Cortex of kidney (tissue), 1 donor: ENCODE measurements at places on chromosomes 6 and 20.

- DNase-seq = no peak
Observed at GRCh38 chr6:36973647-36974046, 12.3 kb downstream of the MTCH1 start.

GRCh38 chr6:130118236-130118635 lies 99.9 kb downstream of the L3MBTL3 start:
- DNase-seq = no peak

DNA sequence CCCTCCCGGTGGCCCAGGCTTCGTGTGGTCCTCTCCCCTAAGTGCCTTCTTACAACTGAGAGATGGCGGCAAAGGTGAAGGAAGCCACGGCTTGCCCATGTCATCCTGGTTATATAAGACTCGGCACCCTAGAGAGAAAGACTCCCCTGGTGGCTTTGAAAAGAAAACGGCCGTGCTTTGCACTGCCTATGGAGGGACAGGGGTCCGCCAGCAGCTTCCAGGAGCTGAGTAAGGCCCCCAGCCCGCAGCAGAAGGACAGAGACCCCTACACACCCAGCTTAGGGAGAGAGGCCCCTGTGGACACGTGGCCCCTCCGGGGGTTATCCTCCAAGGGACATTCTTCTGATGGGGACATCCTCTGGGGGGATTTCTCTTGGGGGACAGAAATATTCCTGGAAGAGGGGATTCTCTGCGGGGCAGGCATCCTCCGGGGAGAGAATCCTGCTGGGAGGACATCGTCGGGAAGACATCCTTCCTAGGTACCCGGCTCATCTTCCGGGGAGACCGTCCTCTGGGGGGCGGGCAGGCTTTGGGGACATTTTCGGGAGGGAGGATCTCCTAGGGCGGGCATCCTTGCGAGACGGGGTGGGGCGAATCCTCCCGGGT lies 511 bp upstream of the OGFR start:
- DNase-seq = no peak

GRCh38 chr6:148793721-148794120 lies 46.9 kb downstream of the UST start:
- no peak for DNase-seq

GRCh38 chr6:113396730-113397129 lies 460.4 kb upstream of the MARCKS start:
- DNase-seq = no peak

GRCh38 chr6:4861564-4861963 lies 85.4 kb downstream of the CDYL start:
- DNase-seq = no peak

GRCh38 chr6:131931063-131931750 lies 20.0 kb downstream of the CCN2 start:
- no peak for DNase-seq

GRCh38 chr6:77451466-77451865 lies 11.8 kb downstream of the HTR1B start:
- no peak for DNase-seq

DNA sequence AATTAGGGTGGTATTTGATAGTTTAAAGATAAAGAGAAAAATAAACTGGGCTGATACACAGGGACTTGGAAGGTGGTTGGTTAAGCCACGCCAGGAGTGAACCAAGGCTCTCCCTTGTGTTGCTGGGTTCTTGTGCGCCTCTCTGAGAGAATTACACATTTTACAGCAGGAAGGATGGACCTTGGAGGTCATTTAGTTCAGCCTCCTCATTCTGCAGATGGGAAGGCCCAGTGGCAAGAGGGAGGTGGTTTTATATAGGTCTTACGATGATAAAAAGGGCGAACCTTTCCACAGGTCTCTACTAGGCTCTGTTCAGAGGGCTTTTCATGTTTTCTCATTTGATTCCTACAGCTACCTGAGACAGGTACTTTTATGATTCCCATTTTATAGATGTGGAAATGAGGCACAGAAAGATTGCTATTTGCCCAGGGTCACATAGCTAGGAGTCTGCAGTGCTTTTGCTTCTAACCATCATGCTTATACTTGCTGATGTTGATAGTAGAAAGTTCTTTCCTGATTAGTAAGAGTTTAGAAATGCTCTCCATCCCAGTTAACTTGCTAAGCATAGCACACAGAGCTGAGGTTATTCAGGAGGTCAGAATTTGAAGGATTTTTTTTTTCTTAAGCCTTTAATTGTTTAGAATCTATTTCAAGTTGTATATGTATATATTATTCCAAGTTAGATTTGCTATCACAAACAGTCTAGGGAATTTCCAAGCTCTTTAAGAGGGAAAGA lies 12.8 kb downstream of the HIVEP1 start:
- no peak for DNase-seq

- DNase-seq = no peak
Observed at GRCh38 chr6:153956808-153957207, 82.2 kb upstream of the OPRM1 start.

- no peak for DNase-seq
Observed at GRCh38 chr6:13715444-13715883, 3.8 kb upstream of the RANBP9 start.

GRCh38 chr20:23657202-23657601 lies 19.4 kb upstream of the CST3 start:
- no peak for DNase-seq

- no peak for DNase-seq
Observed at GRCh38 chr6:113103634-113104361, 753.3 kb upstream of the MARCKS start.

DNA sequence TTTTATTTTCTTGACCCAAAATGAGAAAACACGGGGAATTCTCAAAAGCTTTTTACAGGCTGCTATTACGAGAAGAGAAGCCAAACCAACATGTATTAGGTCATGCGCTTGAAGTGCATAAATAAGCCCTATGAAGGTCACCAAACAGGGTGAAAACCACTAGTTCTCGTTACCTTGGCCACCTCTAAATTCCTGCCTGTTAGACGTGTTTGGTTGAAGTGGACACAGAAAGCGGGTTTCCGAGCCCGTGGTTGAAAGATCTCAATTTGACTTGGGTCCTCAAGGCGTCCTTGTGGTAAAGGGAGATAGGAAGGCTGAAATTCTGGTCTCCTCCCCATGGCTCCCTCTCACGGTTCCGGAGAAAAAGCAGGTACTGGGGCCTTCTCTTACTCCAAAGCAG lies 6.2 kb downstream of the EYA2 start:
- DNase-seq = no peak

GRCh38 chr6:156957931-156958547 lies 180.9 kb downstream of the ARID1B start:
- no peak for DNase-seq

DNA sequence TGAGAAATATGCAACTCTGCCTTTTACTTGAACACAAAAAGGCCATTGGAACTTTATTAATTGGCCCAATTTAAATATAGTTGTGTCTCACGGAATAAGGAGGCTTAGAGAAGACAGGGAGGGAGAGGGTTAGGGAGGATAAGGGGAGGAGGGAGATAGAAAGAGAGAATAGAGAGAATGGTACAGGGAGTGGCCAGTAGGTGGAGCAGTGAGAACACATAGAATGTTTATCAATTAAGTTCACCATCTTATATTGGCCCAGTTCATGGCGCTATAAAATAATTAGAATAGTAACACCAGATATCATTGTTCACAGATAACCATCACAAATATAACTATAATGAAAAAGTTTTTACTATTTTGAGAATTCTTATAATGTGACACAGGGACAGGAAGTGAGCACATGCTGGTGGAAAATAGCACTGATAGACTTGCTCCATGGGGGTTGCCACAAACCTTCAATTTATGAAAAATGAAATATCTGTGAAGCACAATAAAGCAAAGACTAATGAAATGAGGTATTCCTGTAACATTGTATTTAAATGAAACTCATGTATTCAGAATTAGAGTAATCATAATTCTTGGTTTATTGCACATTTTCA lies 374.1 kb upstream of the MANEA start:
- DNase-seq = no peak

- DNase-seq = no peak
Observed at GRCh38 chr6:150286912-150287311, 81.9 kb upstream of the IYD start.

DNA sequence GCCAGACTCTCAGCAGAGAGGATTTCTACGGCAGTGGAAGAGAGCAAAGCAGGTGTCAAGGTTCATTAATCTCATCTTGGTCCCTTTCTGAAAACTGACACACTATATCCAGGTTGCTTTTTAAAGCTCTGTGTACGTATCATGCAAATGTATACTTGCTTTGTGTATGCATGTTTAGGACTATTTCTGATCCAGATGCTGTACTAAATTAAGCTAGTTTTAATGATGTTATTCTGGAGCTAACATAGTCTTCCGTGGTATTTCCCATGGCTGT lies 59.2 kb upstream of the SNX9 start:
- DNase-seq = no peak

- no peak for DNase-seq
Observed at GRCh38 chr6:137989664-137990063, 117.6 kb downstream of the PERP start.

DNA sequence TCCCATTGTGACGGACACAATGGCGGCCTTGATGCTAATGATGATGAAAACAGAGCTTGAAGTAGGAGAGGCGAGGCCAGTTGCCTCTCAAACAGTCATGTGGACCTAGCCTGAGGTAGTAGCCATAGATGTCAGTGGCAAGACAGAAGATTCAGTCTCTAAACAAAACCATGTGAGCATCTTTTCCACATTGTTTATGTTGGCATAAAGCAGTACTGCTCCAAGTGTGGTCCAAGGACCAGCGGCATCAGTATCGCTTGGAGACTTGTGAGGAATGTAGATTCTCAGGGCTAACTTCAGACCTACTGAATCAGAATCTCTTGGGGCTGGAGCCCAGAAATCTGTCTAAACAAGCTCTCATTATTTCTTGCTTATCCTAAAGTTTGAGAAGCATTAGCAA lies 312.8 kb upstream of the JAG1 start:
- no peak for DNase-seq

GRCh38 chr6:46927066-46927465 lies 5.3 kb upstream of the ADGRF5 start:
- no peak for DNase-seq

DNA sequence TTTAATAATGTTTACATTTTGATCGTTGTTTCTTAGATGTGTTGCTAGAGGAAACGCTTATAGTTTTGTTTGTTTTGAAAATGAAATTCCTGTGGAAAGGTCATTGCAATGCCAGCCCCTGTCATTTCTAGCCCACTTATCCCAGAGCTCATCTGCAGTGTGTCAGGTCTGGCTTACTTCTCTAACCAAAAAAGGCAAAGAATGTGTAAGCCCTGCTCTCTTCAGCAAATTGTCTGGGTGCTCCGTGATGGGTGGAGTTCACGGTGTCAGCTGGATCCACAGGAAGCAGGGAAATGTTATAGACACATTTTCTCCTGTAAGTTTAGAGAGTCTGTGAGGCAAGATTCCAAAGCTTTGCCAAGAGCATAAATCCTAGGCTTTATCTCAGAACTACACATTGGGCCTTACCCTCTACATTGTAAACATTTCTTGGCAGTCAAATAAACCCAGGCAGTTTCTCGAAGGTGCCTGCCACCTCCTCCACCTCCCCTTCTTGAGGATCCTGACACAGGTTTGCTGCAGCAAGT lies 50.9 kb downstream of the RPRD1B start:
- DNase-seq = no peak

DNA sequence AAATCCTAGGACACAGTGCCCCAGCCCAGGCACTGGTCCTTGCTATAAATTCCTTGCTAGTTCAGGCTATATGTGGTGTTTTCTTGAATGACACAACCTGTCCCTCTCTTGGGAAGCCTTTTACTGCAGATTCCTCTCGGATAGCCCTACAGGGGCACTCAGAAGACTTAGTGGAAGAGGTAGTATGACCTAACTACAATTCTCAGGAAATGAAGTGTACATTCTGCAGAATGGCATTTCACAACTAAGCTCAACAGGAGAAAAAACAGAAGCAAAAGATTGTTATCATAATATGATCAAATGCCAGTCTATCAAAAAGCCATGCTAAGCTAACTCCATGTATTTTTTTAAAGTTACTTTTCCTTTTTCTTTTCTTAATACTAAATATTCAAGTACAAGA lies 66.3 kb upstream of the FBXL4 start:
- no peak for DNase-seq

- no peak for DNase-seq
Observed at GRCh38 chr6:56534680-56535419, 107.8 kb downstream of the DST start.

- DNase-seq = no peak
Observed at GRCh38 chr6:109441069-109441816, 719 bp downstream of the SMPD2 start.

DNA sequence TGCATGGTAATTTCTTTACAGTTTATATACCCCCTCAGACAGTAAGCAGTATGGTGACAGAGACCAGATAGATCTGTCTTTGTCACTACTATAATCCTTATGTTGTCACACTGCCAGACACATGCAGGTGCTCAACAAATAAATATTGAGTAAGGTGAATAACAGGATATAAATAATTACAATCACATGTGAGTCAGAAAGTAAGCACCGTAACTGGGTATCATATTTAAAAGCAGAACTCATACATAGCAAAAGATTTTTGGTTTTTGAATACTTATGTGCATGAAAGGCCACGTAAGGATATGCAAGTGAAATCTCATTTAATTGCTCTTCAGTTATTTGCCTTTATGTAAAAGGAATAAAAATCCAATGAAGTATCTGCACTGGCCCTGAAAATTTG lies 17.4 kb downstream of the CNBD2 start:
- no peak for DNase-seq

DNA sequence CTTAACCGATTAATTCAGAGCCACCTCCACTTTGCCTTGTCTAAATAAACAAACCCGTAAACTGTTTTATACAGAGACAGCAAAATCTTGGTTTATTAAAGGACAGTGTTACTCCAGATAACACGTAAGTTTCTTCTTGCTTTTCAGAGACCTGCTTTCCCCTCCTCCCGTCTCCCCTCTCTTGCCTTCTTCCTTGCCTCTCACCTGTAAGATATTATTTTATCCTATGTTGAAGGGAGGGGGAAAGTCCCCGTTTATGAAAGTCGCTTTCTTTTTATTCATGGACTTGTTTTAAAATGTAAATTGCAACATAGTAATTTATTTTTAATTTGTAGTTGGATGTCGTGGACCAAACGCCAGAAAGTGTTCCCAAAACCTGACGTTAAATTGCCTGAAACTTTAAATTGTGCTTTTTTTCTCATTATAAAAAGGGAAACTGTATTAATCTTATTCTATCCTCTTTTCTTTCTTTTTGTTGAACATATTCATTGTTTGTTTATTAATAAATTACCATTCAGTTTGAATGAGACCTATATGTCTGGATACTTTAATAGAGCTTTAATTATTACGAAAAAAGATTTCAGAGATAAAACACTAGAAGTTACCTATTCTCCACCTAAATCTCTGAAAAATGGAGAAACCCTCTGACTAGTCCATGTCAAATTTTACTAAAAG lies 2.7 kb downstream of the FOXC1 start:
- no peak for DNase-seq

GRCh38 chr6:46921731-46922130 lies at the start of gene ADGRF5:
Gene ADGRF5 (minus strand): TSS chr6:46921938. CDS start chr6:46906762, 15,176 bp downstream.
- no peak for DNase-seq

DNA sequence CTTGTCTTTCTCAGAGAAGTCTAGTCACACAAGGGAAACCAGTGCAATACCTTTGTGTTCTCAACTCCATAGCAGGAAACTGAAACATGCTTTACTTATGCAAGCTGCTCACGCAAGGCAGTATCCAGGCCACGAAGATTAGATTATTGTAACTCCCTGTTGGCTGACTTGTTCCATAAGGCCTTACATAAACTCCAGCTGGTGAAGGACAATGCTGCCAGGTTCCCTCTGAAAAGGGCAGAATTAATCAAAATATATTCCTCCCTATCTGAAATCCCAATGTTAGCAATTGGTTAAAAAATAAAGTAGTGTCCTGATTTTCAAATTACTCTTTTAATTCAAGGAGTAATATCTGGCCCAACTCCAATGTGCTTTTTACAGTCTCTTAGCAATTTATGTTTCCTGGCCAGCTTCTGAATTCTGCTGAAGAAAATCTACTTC lies 966.6 kb downstream of the HACE1 start:
- no peak for DNase-seq
